Fibroblast of lung (primary cell): ENCODE measurements at places on chromosomes 12 and 14. TPM values are rescaled to one million over a fixed set of nuclear protein-coding genes. Genes with fewer than 3 reads are reported as not detected.
A peak's percentile ranks its signal among the peaks of the same experiment; 100 is the strongest.

GRCh38 chr12:4472046-4472445, 26.4 kb upstream of the FGF6 start:
- no peaks in the 10 kb centered on the region for H3K27me3 ChIP-seq
- H3K27ac ChIP-seq = no peak overlapping the region
- DNase-seq = no peak

The HDAC7 gene
- polyA plus RNA-seq = 31.6 and 35.4 TPM in 2 replicates

GRCh38 chr14:106204063-106204462, 677.7 kb downstream of the TMEM121 start:
- no peaks in the 10 kb centered on the region for H3K36me3 ChIP-seq
- H3K4me3 ChIP-seq = no peak overlapping the region
- H3K27me3 ChIP-seq = no peaks in the 10 kb centered on the region
- H3K27ac ChIP-seq = no peak overlapping the region
- no peaks in the 10 kb centered on the region for H3K4me1 ChIP-seq

DNA sequence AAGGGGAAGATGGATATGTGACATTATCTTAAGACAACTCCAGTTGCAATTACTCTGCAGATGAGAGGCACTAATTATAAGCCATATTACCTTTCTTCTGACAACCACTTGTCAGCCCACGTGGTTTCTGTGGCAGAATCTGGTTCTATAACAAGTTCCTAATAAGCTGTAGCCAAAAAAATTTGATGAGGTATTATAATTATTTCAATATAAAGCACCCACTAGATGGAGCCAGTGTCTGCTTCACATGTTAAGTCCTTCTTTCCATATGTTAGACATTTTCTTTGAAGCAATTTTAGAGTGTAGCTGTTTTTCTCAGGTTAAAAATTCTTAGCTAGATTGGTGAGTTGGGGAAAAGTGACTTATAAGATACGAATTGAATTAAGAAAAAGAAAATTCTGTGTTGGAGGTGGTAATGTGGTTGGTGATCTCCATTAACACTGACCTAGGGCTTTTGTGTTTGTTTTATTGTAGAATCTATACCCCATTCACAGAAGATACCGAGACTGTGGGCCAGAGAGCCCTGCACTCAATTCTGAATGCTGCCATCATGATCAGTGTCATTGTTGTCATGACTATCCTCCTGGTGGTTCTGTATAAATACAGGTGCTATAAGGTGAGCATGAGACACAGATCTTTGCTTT, 36.9 kb downstream of the PSEN1 start:
- H3K27ac ChIP-seq = no peak overlapping the region
- H3K36me3 ChIP-seq = no peaks in the 10 kb centered on the region
- no peak overlapping the region for H3K4me3 ChIP-seq
- H3K27me3 ChIP-seq = no peaks in the 10 kb centered on the region
- no peaks in the 10 kb centered on the region for H3K4me1 ChIP-seq
- peak; percentile 44 for DNase-seq

DNA sequence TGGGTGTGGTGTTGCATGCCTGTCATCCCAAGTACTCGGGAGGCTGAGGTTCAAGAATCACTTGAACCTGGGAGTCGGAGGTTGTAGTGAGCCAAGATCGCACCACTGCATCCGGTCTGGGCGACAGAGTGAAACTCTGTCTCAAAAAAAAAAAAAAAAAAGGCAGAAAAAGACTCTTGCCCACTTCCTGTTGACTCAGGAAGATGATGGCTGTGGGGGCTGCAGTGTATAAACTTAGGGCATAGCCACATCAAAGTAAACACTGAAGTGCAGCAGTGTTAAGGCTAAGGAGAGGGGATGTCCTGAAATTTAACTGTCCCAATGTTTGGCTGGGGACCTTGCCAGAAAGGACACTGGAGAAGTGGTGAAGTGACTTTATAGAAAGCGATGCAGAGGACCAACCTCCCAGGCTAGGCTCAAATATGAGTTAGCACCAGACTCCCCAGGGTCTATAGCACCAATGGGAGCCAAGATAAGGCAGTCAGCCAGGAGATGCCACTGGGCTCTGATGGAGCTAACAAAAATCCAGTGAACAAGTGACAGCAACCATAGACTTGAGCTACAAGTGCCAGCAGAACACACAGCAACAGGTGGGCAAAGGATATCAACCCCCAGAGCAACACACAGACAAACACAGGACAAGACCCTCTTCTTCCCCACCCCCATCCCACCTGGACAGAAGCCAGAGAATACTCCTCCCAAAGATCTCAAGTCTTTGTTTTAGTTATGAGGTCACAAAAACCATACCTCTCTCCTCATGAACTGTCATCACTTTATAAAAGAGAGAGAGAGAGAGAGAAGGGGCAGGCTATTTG, 28.0 kb downstream of the NELL2 start:
- DNase-seq = no peak
- H3K27ac ChIP-seq = no peak overlapping the region
- H3K36me3 ChIP-seq = no peaks in the 10 kb centered on the region
- H3K4me1 ChIP-seq = no peaks in the 10 kb centered on the region
- no peak overlapping the region for H3K4me3 ChIP-seq
- no peaks in the 10 kb centered on the region for H3K27me3 ChIP-seq

DNA sequence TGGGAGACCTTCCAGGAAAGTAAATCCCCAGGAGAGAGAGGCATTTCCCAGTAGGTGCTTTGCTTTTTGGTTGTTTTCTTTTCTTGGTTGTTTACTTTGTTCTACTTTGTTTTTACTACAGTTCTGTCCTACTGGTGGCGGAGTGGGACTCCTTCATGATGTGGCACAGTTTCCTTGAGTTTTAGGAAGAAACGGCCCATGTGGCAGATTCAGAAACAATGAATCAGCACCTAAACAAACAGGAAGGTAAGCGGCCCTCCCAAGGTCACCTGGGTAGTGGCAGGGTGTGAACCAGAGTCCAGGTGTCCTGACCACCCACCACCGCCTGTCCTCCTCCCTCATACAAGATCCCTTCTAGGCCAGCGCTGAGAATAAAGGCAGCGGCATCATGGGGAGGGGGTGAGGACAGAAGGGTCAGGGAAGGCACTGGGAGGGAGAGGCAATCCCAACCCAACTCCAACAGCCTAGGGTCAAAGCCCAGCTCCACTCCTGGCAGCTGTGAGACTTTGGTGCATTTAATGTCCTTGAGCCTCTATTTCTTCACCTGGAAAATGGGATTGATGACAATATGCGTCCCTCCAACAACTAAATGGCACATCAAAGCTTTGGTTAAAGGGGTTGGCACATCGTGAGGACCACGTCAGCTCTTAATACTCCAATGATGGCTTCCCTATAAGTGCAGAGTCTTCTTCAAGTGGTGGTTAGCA, 111.5 kb upstream of the BCL2L14 start:
- no peak overlapping the region for H3K4me3 ChIP-seq
- peak overlapping the region; percentile 68 for H3K27ac ChIP-seq
- H3K4me1 ChIP-seq = peaks cover 10% of the 10 kb centered on the region
- DNase-seq = peak; percentile 48
- H3K27me3 ChIP-seq = peaks cover 4% of the 10 kb centered on the region
- no peaks in the 10 kb centered on the region for H3K36me3 ChIP-seq

DNA sequence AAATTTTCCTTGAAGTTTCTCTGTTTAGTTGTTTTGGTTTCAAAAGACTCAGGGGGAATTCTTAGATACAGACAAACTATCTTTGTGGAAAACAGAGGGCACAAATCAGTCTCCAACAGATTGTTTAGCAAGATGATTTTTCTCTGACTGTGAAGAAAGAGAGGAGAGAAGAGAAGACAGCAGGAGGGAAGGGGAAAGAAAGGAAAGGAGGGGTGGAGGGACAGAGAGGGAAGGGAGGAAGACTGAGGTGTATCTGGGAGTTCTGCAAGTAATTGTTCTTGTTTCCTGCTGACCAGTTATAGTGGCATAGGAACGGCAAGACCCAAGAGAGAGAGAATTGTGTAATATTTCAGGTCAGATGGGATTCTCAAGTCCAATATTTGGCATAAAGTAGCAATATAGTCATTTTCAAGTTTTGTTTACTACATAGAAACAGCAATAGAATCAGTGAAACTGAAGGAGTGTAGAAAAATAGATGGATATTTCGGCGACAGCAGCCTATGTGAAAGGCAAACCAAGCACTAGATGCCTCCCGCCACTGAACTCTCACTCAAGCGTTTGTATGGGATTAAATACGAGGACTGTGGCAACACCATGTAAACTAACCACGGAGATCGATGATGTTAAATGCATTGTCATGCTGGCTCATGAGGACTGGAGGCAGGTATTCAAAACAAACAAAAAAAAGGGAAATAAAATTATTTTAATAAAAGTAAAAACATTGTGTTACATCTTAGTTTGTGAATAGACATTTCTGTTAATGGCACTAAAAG, 342.5 kb downstream of the SLC16A7 start:
- no peaks in the 10 kb centered on the region for H3K4me1 ChIP-seq
- H3K36me3 ChIP-seq = no peaks in the 10 kb centered on the region
- no peak overlapping the region for H3K4me3 ChIP-seq
- DNase-seq = no peak

GRCh38 chr12:27031531-27031930, 9.2 kb downstream of the MED21 start:
- H3K27me3 ChIP-seq = no peaks in the 10 kb centered on the region
- no peaks in the 10 kb centered on the region for H3K4me1 ChIP-seq
- H3K36me3 ChIP-seq = peaks cover 5% of the 10 kb centered on the region
- no peak for DNase-seq

DNA sequence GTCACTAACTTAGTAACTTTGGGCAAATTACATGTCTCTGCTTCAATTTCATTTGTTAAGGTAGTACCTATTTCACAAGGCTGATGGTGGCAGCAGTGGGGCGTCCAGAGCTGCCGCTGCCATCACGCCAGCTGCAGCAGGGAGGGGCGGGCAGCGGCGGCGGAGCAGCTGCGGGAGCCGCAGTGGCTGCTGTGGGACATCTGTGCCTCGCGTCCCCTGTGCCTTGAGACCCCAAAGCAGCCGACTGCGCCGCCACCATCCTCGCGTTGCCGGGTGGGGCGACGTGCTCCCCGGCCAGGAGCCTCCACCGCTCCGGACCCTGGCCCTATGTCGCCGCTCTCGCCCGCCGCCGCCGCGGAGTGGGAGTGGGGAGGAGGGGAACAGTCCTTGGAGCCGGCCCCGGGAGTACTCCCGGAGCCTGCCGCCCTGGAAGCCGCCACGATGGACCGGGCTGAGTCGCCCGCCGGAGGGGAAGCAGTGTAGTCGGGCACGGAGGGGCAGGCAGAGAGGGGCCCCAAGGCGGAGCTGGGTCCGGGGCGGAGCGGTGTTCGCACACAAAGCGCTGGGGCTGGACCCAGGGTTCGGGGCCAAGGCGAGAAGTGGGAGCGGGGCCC, 51.4 kb downstream of the A2M start:
- no peaks in the 10 kb centered on the region for H3K4me1 ChIP-seq
- H3K27me3 ChIP-seq = no peaks in the 10 kb centered on the region
- no peaks in the 10 kb centered on the region for H3K36me3 ChIP-seq
- peak overlapping the region; percentile 44 for H3K27ac ChIP-seq
